ENCODE measurements at places on chromosomes 1 and 21. TPM values are rescaled to one million over a fixed set of nuclear protein-coding genes. Genes with fewer than 3 reads are reported as not detected.

DNA sequence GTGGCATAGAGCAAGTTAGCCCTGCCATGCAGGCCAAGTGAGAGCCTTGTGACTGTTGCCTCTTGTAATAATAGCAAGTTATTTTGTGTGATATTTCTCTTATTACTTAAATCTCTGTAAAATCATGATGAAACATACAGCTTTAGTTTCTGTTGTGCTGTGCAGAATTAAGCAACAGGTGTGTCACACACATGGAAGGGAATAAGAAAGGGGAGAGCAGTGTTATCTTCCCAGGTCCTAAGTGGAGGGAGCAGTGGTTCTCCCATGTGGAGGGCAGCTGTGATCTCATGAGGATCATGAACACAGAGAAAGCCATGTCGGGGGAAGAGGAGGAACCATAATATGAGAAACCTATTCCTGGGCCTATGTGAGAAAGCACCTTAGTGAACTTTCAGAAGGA, 25.2 kb upstream of the SCYL3 start:
- no peak for DNase-seq
- peaks cover 3% of the 10 kb centered on the region for H3K4me1 ChIP-seq
- no peak overlapping the region for H3K27ac ChIP-seq
- no peak overlapping the region for H3K4me3 ChIP-seq
- no peaks in the 10 kb centered on the region for H3K27me3 ChIP-seq

DNA sequence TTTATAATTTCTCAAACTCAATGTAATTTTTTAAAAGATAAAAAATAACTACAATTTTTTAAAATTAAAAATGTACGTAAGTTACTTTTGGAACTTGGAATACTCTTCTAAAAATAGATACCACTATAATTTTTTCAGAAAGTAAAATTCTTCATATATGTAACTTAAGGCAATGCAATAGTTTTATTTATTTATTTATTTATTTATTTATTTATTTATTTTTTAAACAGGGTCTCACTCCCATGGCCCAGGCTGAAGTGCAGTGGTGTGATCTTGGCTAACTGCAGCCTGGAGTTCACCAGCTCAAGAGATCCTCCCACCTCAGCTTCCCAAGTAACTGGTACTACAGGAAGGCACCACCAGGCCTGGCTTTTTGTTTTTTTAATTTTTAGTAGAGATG, 3.1 kb upstream of the KRTAP23-1 start:
- no peak overlapping the region for H3K4me3 ChIP-seq
- H3K27me3 ChIP-seq, result no peaks in the 10 kb centered on the region
- no peak overlapping the region for H3K27ac ChIP-seq
- no peaks in the 10 kb centered on the region for H3K36me3 ChIP-seq
- DNase-seq, result no peak

- H3K27me3 ChIP-seq, result no peaks in the 10 kb centered on the region
- H3K27ac ChIP-seq, result peak overlapping the region; percentile 65
- DNase-seq, result peak; percentile 73
- peak overlapping the region; percentile 93 for H3K4me3 ChIP-seq
- no peaks in the 10 kb centered on the region for H3K4me1 ChIP-seq
Observed at GRCh38 chr21:36260030-36260787, 59.8 kb upstream of the MORC3 start.

DNA sequence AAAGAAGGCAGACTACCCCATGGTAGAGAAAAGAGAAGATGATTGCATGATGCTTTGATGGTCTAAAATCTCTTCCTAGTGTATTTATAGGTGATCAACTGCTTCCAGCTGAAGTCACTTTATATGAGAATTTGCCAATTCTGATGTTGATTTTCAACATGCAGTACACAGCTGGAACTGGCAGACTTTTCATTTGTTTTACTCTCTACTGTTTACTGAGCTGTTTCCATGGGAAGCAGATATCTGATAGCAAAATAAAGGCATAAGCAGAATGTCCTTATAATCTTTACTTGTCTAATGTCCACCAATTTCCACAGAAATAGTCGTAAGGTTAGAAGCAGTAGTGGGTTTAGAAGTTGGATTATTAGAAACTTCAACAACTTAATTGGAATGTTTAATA, 74.9 kb downstream of the SYDE2 start:
- no peak for DNase-seq
- no peak overlapping the region for H3K27ac ChIP-seq
- H3K27me3 ChIP-seq, result no peaks in the 10 kb centered on the region
- no peaks in the 10 kb centered on the region for H3K36me3 ChIP-seq

GRCh38 chr1:94927405-94928175, 680 bp upstream of the CNN3 start:
- H3K4me1 ChIP-seq, result peaks cover 21% of the 10 kb centered on the region
- H3K36me3 ChIP-seq, result peaks cover 5% of the 10 kb centered on the region
- H3K4me3 ChIP-seq, result peak overlapping the region; percentile 56
- H3K27me3 ChIP-seq, result no peaks in the 10 kb centered on the region
- DNase-seq, result peak; percentile 67
- peak overlapping the region; percentile 87 for H3K27ac ChIP-seq

Gene ACADM
- 18.5 TPM for polyA plus RNA-seq

Gene OR2L2
- not detected for polyA plus RNA-seq
